ENCODE measurements at places on chromosomes 12 and 14.

GRCh38 chr12:66708704-66709456, 30.0 kb upstream of the GRIP1 start:
- DNase-seq = no peak
- no peaks in the 10 kb centered on the region for H3K36me3 ChIP-seq
- no peaks in the 10 kb centered on the region for H3K4me1 ChIP-seq
- H3K27ac ChIP-seq = no peak overlapping the region

DNA sequence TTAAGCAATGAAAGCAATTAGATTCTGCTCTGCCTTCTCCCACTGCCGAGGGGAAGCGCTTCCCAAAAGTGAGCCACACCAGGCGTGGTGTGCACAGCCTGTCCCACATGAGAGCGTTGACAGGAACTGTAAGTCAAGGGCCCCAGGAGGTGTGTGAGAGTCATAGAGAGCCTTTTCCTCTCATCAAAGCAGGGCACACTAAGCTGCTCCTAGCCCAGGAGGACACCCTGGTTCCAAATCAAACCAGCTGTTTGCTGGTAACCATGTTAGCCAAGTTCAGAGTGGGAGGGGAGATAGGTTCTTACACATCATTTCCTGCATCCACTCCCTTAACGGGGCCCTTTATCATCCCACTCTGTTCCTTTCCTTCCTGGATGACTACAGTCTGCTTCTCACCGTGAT, 98.3 kb downstream of the SPTSSA start:
- H3K4me1 ChIP-seq = no peaks in the 10 kb centered on the region
- no peaks in the 10 kb centered on the region for H3K27me3 ChIP-seq
- no peaks in the 10 kb centered on the region for H3K36me3 ChIP-seq

- no peaks in the 10 kb centered on the region for H3K36me3 ChIP-seq
- no peak overlapping the region for H3K27ac ChIP-seq
- no peaks in the 10 kb centered on the region for H3K27me3 ChIP-seq
- H3K4me1 ChIP-seq = no peaks in the 10 kb centered on the region
- no peak for DNase-seq
- H3K4me3 ChIP-seq = no peak overlapping the region
These were observed 8.9 kb downstream of the WNK1 start for GRCh38 chr12:761256-761655.

DNA sequence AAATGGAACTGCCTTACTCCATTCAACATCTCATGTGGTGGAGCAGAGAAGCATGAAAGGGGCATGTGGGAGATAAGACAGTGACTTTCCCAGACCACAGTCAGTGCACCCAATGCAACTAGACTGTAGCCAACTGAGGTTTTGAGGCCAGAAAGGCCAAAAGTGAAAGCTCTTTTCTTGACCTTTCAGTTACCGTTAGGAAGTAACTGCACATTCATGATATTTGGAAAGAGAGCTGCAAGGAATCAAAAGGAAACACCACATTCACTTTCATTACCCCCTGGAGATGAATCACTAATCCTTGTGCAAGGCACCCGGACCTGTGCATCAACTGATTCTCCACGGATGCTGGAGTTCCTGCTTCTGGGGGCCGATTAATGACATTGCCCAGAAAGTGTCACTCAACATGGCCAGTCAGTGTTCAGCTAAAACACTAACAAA, 72.9 kb upstream of the ELK3 start:
- DNase-seq = no peak
- no peaks in the 10 kb centered on the region for H3K36me3 ChIP-seq
- H3K4me1 ChIP-seq = peaks cover 3% of the 10 kb centered on the region
- H3K4me3 ChIP-seq = no peak overlapping the region

DNA sequence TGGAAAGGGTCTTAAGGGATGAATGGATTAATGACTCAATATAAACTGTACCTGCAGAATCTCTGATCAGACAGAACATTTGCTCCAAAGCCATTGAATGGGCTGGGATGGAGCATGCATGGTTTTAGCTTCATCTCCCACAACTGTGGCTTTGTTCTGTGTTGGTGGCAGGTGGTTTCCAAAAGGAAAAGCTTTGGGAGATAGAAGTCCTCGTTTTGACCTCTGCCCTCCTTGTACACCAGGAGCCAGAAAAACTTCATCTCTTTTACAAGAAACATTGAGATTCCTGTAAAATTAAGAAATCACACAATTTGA, 39.5 kb downstream of the GPR65 start:
- H3K27ac ChIP-seq = no peak overlapping the region
- no peaks in the 10 kb centered on the region for H3K27me3 ChIP-seq
- H3K4me1 ChIP-seq = no peaks in the 10 kb centered on the region
- no peak overlapping the region for H3K4me3 ChIP-seq
- DNase-seq = no peak
- H3K36me3 ChIP-seq = no peaks in the 10 kb centered on the region

- H3K4me1 ChIP-seq = no peaks in the 10 kb centered on the region
- DNase-seq = no peak
- H3K27me3 ChIP-seq = no peaks in the 10 kb centered on the region
- H3K4me3 ChIP-seq = no peak overlapping the region
- no peaks in the 10 kb centered on the region for H3K36me3 ChIP-seq
- H3K27ac ChIP-seq = no peak overlapping the region
These were observed 661.0 kb downstream of the RPS29 start for GRCh38 chr14:48925184-48925583.

DNA sequence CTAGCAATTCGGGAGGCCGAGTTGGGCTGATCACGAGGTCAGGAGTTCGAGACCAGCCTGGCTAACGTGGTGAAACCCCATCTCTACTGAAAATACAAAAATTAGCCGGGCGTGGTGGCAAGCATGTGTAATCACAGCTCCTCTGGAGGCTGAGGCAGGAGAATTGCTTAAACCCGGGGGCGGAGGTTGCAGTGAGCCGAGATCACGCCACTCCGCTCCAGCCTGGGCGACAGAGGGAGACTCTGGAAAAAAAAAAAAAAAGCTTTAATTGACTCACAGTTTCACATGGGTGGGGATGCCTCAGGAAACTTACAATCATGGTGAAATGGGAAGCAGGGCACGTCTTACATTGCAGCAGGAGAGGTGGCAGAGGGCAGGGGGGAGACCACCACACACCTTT, 30.6 kb upstream of the SLC2A3 start:
- peaks cover 2% of the 10 kb centered on the region for H3K36me3 ChIP-seq
- no peaks in the 10 kb centered on the region for H3K4me1 ChIP-seq
- no peaks in the 10 kb centered on the region for H3K27me3 ChIP-seq
- no peak overlapping the region for H3K4me3 ChIP-seq

DNA sequence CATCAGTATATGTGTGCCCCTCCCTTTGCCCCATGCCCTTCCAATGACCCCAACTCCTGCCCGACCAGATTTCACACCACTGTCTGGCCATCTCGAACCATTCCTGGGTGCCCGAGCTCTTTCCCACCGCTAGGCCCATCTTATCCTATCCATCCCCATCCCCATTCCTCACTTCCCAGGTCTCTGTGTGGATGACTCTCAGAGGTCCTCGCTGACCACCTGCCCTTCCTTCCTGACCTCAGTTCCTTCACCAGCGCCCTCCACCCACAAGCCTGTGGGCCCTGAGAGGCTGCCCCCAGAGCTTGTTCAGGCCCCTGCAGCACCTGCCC, 49.1 kb downstream of the CYP46A1 start:
- no peak overlapping the region for H3K4me3 ChIP-seq
- DNase-seq = no peak
- no peak overlapping the region for H3K27ac ChIP-seq
- H3K27me3 ChIP-seq = no peaks in the 10 kb centered on the region
- H3K4me1 ChIP-seq = 0 out of 2 replicates have a peak, but pooled peaks cover 3% of the 10 kb centered on the region

GRCh38 chr12:121009741-121010140, 6.5 kb downstream of the C12orf43 start:
- no peak overlapping the region for H3K27ac ChIP-seq
- no peak overlapping the region for H3K4me3 ChIP-seq
- DNase-seq = no peak
- no peaks in the 10 kb centered on the region for H3K4me1 ChIP-seq
- peaks cover 21% of the 10 kb centered on the region for H3K36me3 ChIP-seq
- no peaks in the 10 kb centered on the region for H3K27me3 ChIP-seq

- H3K4me1 ChIP-seq = no peaks in the 10 kb centered on the region
- DNase-seq = no peak
- H3K27ac ChIP-seq = no peak overlapping the region
- no peak overlapping the region for H3K4me3 ChIP-seq
- H3K36me3 ChIP-seq = no peaks in the 10 kb centered on the region
These were observed 57.6 kb upstream of the ATP2B1 start for GRCh38 chr12:89765959-89766824.

DNA sequence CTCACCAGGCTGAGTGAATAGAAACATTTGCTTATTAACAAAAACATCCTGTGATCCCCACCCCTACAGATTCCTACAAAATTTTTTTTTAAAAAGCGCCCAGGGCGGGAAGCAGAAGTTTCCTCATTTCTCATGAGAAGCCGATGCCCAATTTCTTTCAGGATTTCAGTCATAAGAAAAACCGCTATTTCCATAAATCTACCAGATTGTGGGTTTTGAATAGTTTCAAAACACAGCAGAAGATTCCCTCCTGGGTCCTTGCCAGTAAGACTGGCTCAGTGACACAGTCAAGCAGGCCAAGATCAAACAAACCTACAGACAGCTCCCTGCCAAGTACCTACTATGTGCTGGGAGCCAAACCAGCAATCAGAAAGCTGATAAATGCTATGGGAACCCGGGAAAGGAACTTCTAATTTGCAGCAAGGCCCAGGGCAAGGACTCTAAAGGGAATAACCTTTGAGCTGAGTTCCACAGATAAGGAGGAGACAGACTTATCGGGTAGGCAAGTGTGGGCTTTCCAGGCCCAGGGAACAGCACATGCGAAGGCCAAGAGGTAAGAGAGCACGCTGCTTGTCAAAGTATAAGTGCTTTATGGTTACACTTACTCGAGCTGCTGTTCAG, 68.7 kb downstream of the CCDC88C start:
- H3K36me3 ChIP-seq = no peaks in the 10 kb centered on the region
- no peaks in the 10 kb centered on the region for H3K27me3 ChIP-seq
- no peak overlapping the region for H3K27ac ChIP-seq
- no peak for DNase-seq

DNA sequence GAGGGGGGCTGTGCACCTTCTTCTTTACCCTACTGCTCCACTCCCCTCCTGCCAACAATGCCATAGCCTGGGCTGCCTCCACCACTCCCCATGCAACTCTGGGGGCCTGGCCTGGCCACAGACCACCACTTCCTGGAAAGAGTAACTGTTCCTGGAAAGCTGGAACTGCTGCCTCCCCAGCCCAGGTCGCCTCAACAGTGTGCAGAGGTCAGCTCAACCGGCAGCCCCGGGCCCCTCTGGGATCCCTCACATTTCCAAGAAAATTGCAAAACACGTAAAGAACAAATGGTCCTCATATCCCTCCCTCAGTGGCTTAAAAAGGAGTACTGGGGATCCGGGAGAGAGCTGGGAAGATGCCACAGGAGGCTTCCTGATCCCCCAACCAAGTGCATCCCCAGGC, 22.4 kb upstream of the DIO3 start:
- no peaks in the 10 kb centered on the region for H3K4me1 ChIP-seq
- no peak for DNase-seq
- no peaks in the 10 kb centered on the region for H3K36me3 ChIP-seq
- H3K27ac ChIP-seq = no peak overlapping the region
- H3K4me3 ChIP-seq = no peak overlapping the region
- no peaks in the 10 kb centered on the region for H3K27me3 ChIP-seq

- H3K36me3 ChIP-seq = no peaks in the 10 kb centered on the region
- H3K4me3 ChIP-seq = no peak overlapping the region
- DNase-seq = no peak
- no peak overlapping the region for H3K27ac ChIP-seq
- no peaks in the 10 kb centered on the region for H3K27me3 ChIP-seq
These were observed 54.7 kb downstream of the PLEKHG3 start for GRCh38 chr14:64758691-64759554.

- no peaks in the 10 kb centered on the region for H3K36me3 ChIP-seq
- H3K4me1 ChIP-seq = no peaks in the 10 kb centered on the region
- no peaks in the 10 kb centered on the region for H3K27me3 ChIP-seq
- H3K4me3 ChIP-seq = no peak overlapping the region
- no peak for DNase-seq
These were observed 218.5 kb downstream of the NUAK1 start for GRCh38 chr12:105920161-105920684.

Data from iPS DF 6.9 (cell line).